Activated naive CD4-positive, alpha-beta T cell (primary cell): ENCODE measurements at places on chromosomes 12 and 14.

DNA sequence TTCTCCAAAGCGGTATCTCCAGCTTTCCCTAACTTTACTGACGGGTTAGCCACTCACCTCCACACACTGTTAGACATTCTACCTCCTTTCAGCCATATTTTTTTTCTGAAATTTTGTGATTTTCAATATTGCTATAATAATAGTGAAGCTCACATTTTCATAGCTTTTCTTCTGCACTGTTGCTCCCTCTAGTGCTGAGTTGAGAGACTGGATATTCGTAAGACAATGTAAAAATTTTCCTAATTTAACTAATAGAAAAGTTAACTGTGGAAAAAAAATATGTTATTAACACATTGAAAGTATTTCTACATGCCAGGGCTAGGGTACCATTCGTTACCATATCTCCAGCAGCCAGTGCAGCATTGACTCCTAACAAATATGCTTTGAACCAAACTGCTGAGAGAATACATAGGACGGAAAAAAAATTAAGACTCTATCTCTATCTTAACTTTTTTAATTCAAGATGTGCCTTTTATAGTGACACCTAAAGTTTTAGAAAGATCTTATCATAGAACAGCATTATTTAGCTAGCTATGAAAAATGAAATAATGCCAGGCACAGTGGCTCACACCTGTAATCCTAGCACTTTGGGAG, 48.7 kb upstream of the ABCC9 start:
- no peak for DNase-seq

DNA sequence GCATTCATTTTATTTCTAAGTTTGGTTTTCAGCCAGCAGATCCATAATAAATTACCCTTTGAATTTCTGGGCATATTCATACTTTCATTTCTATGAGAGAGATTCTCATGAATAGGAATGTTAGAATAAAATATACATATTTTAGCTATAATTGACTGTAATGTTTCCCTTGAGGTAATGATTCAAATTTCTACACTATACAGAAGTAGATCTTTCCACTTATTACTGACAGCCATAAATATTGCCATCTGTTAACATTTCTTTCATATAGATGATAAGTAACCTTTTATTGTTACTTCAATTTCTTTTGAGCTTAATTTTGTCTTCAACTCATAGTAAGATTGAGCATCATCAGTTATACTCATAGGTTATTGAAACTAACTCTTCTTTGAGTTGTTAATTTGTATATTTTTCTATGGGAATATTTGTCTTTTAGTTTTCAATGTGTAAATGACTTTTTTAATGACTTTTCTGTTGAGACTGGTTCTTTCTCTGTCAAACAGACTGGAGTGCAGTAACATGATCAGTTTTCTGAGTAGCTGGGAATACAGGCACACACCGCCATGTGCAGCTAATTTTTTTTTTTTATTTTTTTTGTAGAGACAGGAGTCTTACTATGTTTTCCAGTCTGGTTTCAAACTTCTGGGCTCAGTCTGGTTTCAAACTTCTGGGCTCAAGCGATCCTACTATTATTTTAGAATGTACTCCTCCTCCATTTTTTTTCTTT, 991.6 kb downstream of the SLC6A15 start:
- DNase-seq: no peak

GRCh38 chr12:122097584-122097926, 19.0 kb downstream of the MLXIP start:
- no peak for DNase-seq

DNA sequence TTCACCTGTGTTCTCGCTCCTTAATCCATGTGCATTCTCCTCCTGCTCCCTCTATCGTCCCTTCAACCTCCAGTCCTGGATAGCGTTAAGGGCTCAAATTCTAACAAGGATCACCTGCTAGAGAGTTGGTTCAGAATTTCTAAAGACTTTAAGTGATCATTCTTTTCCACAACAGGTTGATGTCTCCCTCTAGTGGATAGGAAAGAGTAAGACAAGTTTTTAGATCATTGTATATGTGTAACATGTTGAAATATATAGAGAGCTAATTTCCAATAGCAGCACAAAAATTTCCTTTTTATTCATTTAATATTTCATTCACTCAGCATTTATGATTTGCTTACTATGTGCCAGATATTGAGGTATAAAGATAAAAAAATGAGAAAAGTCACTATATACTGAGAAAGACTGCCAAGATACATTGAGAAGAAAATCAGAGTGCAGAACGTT, 9.3 kb upstream of the ESR2 start:
- DNase-seq: no peak

DNA sequence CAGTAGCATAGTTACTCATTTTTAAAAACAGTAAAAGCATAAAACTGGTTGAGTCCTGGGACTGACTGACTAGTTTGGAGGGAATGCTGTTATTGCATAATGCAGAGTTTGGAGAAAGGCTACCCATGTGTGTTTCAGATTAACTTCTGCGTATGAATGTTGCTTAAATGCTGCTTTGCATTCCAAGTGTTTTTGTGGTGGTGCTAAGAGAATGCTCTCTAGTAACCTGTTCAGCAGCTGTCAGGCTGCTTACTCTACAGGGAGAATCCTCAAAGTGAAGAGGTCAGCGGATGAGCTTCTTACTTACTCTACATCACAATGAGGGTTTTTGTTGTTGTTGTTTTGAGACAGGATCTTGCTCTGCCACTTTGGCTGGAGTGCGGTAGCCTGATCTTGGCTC, 4.3 kb downstream of the DLST start:
- DNase-seq: no peak

- no peak for DNase-seq
Observed at GRCh38 chr12:2609020-2609419, 185.8 kb upstream of the FKBP4 start.

DNA sequence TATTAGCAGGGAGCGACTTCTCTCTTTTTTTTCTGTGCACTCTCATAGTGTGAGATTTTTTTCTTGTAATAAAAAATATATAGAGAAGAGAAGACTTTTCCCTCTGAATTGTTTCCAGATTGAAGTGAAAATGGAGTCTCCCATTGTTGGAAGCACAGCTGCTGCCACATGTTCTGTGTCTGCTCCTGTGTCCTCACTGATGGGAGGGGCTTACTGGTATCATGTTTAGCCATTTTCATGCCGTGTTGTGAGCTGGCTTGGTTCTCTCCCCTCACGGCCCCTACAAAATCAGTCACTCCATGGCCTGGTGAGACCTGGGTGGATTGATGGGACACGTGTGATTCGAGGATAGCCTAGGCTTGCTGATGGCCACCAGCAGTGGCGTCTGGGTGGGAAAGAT, 379.7 kb upstream of the DDHD1 start:
- DNase-seq: no peak

DNA sequence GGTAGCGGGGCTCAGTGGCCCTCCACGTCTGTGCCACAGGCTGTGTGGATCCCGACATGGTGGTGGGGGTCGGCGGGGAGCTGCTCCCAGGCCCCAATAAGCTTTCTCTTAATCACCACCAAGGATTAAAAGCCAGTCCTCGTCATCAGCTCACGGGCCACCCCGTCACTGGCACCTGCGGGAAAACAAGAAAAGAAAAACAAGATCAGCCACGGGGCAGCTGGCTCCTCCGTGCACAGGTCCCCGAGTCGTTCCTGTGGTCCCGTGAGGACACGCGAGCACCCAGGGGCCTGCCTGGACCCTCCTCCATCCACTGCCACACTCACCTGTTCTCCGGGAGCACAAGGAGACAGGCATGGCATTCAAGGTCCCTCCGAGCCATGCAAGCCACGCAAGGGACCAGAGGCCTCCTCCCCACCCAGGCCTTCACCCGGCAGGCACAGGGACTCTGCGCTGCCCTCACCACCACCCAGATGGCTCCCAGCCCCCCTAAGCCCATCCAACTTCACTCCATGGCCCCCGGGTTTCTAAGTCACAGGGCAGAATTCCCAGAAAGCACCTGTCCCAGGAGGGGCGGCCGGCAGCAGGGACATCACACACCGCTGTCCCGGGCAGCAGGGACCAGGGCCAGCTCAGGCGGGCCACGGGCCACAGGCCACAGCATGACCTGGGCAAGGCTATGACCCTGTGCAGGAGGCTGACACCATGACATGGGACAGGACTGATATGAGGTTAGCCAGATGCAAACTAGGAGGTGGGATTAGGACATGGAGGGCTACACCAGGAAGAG, 72.0 kb downstream of the NCOR2 start:
- DNase-seq: no peak
